ENCODE measurements at places on chromosomes 4 and X. TPM values are rescaled to one million over a fixed set of nuclear protein-coding genes. Genes with fewer than 3 reads are reported as not detected.

RAB33B gene
- 9.8 TPM for total RNA-seq

TRPC5OS gene
- total RNA-seq: not detected

TMEM150C gene
- total RNA-seq: under 0.01 TPM

BEX1 gene
- total RNA-seq: not detected

ZAR1 gene
- total RNA-seq: not detected

TBCK gene
- 45.3 TPM for total RNA-seq

ESX1 gene
- total RNA-seq: not detected

SYTL4 gene
- total RNA-seq: 1.4 TPM

ASB12 gene
- total RNA-seq: not detected

FGFBP2 gene
- total RNA-seq: not detected

GUCY1B1 gene
- 1.4 TPM for total RNA-seq

PAGE2B gene
- total RNA-seq: not detected

CSTF2 gene
- total RNA-seq: 13.7 TPM

Measured in nasal cavity respiratory epithelium epithelial cell of viscerocranial mucosa (primary cell).